ENCODE measurements at places on chromosomes 3 and 15.

GRCh38 chr3:195550723-195551122 is 7.6 kb upstream of the PPP1R2 start:
- peak; percentile 52 for DNase-seq

GRCh38 chr15:41585127-41586047 is 26.4 kb downstream of the TYRO3 start:
- peak; percentile 44 for DNase-seq

GRCh38 chr3:42581709-42582473 is at the start of gene SEC22C:
Gene SEC22C (minus strand): TSS chr3:42581967. CDS start chr3:42569046, 12,921 bp downstream.
- DNase-seq, result peak; percentile 85

DNA sequence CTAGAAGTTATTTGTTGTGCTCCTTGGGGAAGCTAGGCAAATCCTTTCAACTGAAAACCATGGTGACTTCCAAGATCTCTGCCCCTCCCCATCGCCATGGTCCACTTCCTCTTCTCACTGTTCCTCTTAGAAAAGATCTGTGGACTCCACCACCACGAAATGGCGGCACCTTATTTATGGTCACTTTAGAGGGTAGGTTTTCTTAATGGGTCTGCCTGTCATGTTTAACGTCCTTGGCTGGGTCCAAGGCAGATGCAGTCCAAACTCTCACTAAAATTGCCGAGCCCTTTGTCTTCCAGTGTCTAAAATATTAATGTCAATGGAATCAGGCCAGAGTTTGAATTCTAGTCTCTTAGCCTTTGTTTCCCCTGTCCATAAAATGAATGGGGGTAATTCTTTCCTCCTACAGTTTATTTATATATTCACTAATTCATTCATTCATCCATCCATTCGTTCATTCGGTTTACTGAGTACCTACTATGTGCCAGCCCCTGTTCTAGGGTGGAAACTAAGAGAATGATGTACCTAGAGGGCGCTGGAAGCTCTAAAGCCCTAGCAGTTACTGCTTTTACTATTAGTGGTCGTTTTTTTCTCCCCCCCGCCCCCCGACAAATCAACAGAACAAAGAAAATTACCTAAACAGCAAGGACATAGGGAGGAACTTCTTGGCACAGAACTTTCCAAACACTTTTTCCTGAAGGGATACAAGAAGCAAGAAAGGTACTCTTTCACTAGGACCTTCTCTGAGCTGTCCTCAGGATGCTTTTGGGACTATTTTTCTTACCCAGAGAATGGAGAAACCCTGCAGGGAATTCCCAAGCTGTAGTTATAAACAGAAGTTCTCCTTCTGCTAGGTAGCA is 657 bp downstream of the PATL2 start:
- DNase-seq, result peak; percentile 37

DNA sequence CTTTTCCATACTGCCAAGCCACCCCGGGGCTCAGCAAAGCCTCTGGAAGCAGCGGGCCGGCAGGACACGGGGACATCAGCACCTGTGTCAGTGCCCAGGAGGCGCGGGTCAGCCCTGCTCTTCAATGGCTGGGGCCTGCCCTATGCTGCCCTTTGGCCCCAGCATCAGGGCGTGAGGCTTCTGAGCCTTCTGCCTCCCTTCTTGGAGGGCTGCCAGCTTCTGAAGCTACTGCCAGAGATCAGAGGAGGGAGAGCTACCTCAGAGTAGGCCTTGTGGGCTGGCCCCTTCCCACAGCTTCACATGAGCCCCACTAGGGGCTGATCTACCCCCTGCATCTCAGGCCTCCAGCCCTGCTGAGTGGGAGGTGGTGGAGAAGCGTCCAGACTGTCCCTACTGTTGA is 13.0 kb upstream of the TMEM115 start:
- no peak for DNase-seq

GRCh38 chr15:89876396-89877082 is 17.3 kb downstream of the AP3S2 start:
- DNase-seq, result no peak

- DNase-seq, result no peak
These were observed 110.8 kb downstream of the MBNL1 start for GRCh38 chr3:152379415-152380042.

GRCh38 chr3:4797201-4797705 is 182.0 kb upstream of the BHLHE40 start:
- DNase-seq, result no peak

GRCh38 chr3:111924283-111924682 is 54.5 kb upstream of the ABHD10 start:
- DNase-seq, result no peak

- DNase-seq, result peak; percentile 38
These were observed 63.2 kb downstream of the HCN4 start for GRCh38 chr15:73305331-73306211.

DNA sequence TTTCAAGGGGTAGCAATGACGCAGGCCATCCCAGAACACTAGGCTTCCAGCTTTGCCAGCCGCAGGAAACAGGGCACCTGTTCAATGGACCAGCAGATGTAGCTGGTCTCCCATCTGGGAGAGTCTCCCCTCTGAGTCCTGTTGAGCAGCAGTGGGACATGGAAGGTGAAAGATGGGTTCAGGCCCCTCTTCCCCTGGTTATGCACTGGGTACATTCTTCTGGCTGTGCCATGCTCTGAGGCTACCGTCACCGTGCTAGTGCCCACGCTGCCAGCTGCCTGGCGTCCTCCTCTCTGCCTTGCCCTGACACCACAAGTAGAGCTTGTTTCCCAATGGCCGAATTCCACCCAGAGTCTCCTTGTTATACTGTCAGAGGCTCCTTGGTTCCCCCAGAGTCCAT is 63.1 kb downstream of the TLE3 start:
- DNase-seq, result no peak

- no peak for DNase-seq
These were observed 547 bp upstream of the PCCB start for GRCh38 chr3:136249593-136249992.

DNA sequence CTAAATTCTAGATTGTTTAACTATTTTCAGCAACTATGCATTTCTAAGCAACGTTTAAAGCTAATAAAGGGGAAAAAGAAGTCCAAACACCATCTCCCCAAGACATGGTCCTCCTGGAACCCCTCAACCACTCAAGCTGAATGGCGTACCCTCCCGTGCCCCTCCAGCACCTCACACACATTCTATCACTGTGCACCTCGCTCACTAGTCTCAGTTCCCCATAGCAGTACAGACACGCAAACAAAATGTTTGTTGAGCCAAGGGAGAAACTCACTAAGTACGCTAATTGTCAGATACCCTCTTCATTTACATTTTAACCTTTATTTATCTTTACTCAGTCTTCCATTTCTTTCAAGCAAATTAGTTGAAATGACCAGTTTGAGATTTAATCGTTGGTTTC is 48.8 kb downstream of the ACAP2 start:
- DNase-seq, result no peak

Measured in renal cortex interstitium (tissue), 15 donors.